ENCODE measurements at places on chromosomes 2 and 18.

- no peak for DNase-seq
These were observed at the start of gene FIGLA for GRCh38 chr2:70790136-70790828. Gene FIGLA, minus strand, starts transcription at chr2:70790643. Its CDS starts 5 bp downstream, at chr2:70790638.

GRCh38 chr2:168981651-168982050 lies 49.5 kb downstream of the ABCB11 start:
- DNase-seq: peak; percentile 35

DNA sequence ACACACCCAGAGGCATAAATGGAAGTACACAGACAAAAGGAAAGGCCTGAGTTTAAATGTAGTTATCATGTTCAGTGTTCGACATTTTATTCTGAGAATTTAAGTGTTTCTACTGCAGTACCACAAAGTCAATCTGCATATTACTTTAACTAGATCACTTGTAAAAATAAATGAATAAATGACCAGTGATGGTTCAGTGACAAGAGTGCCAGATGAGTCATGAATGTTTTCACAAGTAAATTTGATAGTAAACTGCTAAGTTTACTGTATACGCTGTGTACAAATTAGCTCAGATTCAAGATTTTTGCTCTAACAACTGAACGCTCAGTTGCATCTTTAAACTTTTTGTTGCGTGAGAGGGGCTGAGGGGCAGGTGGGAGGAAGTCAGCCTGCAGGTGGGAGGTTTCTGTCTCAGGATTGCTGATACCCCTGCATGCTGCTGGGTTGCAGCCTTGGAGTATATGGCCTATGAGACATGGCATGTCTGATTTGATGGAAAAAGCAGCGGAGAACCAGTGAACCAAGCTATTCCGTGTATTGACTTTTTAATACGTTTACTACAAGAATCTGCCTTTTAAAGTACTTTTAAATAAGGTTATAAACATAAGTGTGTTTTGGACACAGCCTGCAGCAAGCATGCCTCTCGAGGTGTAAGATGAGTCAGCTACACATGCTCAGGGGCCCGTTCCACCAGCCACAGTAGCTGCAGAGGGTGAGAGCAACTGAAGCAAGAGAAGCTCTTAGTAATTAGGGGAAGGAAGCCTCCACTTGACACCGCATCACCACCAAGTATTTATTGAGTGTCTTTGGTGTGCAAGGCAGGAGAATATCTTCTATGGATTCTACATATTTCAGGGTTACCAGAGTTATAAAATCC lies 245.1 kb downstream of the NEDD4L start:
- no peak for DNase-seq

DNA sequence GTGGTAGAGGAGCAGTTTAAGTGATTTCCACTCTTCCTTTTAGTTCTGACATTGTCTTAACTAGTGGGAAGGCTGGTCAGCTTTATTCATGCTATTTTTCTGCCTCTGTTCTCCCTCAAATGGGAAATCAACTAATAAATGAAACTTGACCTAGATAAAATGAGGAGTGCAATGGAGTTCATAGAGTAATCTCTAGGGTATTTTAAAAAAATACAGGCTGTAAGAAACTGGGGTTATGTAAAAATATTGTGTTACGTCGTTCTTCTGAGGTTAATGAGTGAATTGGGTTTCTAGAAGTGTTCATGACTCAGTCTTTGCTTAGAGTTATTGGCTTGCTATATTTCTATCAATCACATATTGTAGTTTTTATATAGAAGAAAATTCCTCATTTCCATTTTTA lies 734.5 kb downstream of the MBD2 start:
- DNase-seq: no peak

DNA sequence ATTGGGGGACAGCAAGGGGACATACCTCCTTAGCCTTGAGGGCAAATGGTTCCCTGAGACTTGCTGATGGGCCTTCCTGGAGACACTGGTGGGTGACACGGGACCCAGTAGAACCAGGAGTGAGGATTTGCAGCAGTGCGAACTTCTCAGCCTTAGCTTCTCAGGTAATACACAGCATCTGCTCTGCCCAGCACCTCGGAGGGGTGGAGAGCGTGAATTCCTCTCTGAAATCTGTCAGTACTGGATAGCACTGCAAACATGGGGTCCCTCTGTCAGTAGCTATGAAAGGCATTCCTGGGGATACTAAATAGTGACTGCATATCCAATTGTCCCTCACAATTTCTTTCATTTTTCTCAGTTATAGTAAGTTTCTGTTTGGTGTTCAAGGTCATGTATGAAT lies 151.7 kb downstream of the GBX2 start:
- DNase-seq: no peak

DNA sequence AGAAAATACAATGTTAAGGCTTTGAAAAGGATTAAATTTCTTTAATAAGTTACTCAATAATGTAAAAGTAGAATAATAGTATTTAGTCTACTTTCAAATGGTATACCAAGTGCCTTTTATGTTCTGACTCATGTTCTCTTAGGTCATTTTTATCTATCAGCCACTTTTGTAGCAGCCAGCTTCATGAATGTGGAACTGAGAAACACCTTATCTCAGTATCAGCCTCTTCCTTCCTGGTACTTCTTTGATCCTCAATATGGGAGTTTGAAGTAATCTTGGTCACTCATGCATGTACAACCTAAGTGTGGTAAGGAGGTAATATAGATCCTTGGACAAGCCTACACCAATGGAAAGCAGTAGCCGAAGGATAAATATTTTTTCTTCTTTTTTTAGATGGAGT lies 180.4 kb upstream of the NRXN1 start:
- DNase-seq: no peak
